Mesenteric fat pad (tissue), 1 donor: ENCODE measurements at places on chromosomes 12 and 14.

GRCh38 chr12:7583471-7583870 is 79.9 kb upstream of the CD163 start:
- no peak for DNase-seq

- DNase-seq: no peak
Observed at GRCh38 chr12:1534748-1535147, 59.6 kb downstream of the FBXL14 start.

GRCh38 chr14:71752111-71752738 is 180.0 kb upstream of the RGS6 start:
- no peak for DNase-seq

GRCh38 chr12:83826112-83826511 is 1086.5 kb downstream of the SLC6A15 start:
- no peak for DNase-seq

DNA sequence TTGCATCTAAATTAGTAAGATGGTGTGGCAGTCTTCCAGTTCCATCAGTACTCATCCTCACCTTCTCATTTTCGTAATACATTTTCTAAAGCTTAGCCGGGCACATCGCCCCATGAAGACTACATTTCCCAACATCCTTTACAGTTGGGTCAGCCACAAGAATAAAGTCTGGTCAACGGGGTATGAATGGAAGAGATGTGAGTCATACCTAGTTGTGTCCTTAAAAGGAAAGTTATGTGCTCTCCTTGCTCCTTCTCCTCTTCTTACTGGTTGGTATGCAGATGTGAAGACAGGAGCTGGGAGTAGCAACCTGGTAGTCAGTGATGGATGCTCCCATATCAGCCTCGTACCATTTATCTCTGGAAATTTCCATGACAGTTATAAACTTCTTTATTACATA is 35.9 kb upstream of the EGLN3 start:
- no peak for DNase-seq

- DNase-seq: no peak
Observed at GRCh38 chr12:93886533-93887511, 209.6 kb downstream of the CRADD start.

DNA sequence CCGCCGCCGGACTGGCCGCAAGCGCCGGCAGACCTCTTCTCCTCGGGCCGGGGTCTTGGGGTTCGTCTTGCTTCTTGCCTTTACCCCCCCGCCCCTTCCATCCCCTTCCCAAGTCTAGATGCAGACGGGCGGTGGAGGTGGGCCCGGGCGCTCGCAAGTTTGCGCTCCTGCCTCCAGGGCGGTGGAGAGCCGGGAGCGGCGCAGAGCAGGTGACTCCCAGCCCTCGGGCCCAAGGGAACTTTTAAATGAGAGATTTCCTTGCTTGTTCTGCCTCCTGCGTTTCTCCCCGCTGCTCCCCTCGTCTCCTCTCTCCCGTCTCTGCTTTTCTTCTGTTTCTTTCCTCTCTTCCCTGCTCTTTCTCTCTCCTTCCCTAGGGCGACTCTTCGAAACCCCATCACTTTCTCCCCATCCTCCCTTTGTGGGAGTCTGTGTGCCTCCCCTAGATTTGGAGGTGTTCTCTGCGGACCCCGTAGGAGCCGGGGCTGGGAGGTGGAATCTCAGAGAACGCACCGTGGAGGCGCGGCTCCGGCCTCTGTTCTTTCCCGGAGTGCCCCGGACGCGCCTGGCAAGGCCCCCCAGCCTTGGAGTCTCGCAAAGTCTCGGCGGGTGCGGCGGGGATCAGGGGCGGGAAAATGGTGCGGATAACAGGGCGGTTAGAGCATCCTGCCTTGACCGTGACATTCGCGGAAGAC is 114.7 kb upstream of the MYL2 start:
- DNase-seq: no peak

DNA sequence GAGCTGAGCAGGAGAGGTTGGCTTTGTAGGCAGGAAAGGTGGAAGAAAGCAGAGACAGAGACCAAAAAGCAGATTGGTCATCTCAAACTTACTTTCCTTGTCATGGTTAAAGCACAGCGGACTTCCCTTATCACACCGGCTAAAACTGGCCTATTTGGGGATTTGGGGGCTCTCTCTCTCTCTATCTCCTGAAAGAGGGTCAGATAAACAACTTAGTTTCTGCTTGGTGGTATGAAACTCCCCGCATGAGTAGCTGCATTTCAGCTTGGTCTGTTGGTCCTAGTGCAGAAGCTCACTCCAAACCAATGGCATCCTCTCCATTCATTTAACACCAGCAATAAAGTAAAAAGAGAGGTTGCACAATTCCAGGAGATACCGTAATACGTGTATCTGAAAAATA is 57.1 kb downstream of the TNFAIP2 start:
- DNase-seq: no peak

- DNase-seq: no peak
Observed at GRCh38 chr12:75979181-75979580, 52.4 kb downstream of the PHLDA1 start.

GRCh38 chr14:79057333-79057732 is 887.2 kb downstream of the NRXN3 start:
- DNase-seq: no peak

GRCh38 chr12:90064852-90065801 is 356.5 kb upstream of the ATP2B1 start:
- DNase-seq: no peak

DNA sequence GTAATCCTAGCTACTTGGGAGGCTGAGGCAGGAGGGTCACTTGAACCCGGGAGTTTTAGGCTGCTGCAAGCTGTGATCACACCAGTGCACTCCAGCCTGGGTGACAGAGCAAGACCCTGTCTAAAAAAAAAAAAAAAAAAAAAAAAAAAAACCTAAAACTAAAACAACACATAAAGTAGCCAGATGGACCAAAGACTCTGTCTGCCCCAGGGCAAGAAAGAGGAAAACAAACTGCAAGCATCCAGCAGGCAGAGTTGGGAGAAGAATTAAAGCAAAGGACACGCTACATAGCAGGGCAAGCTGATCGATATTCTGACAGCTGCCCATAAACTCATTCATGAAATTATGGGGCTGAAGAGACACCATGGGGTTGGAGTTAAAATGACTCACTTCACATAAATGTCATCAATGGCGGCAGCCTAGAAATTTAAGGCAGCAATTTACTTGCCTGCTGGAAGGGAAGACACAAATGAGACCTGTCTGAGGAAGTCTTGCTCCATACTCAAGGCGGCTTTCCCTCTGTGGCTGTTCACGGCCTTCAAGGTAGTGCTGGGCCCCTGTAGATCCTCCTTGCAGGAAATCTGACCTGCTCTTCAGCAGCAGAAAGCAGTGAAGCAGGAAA is 259.1 kb upstream of the FKBP4 start:
- DNase-seq: no peak

- no peak for DNase-seq
Observed at GRCh38 chr14:29759521-29760340, 167.9 kb downstream of the PRKD1 start.

- DNase-seq: no peak
Observed at GRCh38 chr12:102429211-102430154, 50.9 kb downstream of the IGF1 start.

- no peak for DNase-seq
Observed at GRCh38 chr14:48805315-48805714, 780.9 kb downstream of the RPS29 start.

DNA sequence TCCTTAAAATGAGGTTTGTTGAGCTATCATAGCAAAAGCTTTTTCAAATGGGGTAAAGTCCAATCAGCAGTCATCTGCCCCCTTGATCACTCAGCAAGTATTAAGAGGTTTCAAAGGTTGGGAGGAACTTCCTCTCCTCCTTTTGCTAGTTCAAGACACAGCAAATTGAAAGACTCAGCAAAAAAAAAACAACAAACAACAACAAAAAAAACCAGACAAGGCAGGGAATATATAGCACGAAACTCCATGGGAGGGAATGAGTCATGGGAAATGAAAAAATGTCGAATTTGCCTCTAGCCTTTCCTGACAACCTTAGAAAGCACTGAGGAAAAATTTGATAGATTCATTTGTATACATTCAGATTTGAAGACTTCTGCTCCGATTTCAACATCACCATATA is 1.6 kb upstream of the SLC7A8 start:
- DNase-seq: no peak

DNA sequence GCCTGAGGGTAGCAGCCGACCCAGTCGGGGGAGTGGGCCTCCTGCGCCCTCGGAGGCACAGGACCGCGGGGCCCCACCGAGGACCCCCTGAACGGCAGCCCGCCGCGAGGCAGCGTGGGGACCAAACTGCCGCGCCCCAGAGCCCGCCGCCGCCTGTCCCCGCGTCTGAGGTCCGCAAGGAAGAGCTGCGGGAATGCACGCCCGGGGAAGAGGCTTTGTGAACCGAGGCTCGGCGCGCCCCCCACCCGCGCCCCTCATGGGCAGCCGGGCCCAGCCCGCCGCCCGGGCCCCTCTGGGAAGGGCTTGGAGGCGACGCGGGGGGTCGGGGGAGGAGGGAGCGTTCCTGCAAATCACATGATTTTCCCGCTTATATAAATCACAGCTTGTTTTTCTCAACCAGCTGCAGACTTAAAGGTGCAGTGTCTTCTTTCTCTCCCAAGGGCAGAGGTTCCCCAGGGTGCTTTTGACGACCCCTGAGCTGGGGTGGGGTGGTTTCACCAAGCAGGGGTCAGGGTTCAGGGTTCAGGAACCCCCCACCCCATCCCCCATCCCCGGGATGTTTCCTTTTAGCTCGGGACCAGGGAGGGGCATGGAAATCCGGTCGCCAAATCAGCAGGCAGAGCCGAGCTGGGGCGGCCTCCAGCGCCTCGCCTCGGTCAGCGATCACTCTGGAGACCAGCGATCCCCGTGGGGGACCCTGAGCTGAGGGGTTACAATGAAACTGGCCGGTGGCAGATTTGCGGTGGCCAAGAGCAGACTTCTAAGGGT is 44.7 kb upstream of the ATP23 start:
- peak; percentile 94 for DNase-seq
